Peyer's patch (tissue), 4 donors: ENCODE measurements at places on chromosomes 6 and 20. TPM values are rescaled to one million over a fixed set of nuclear protein-coding genes. Genes with fewer than 3 reads are reported as not detected.

The ARID1B gene
- total RNA-seq = 155 TPM

The SPDEF gene
- total RNA-seq = 44.1 TPM

The RBPJL gene
- total RNA-seq = not detected

The SCGN gene
- 11.5 TPM for total RNA-seq

The CFB gene
- 183 TPM for total RNA-seq

The C20orf141 gene
- total RNA-seq = not detected

The NRSN1 gene
- total RNA-seq = not detected

The CBLN4 gene
- total RNA-seq = 0.35 TPM

The GHRH gene
- not detected for total RNA-seq

The BPHL gene
- 72.5 TPM for total RNA-seq

- no peak for DNase-seq
These were observed 24.3 kb upstream of the NHSL1 start for GRCh38 chr6:138523347-138524210.

GRCh38 chr20:14947946-14948345 is 610.5 kb upstream of the FLRT3 start:
- DNase-seq = no peak

DNA sequence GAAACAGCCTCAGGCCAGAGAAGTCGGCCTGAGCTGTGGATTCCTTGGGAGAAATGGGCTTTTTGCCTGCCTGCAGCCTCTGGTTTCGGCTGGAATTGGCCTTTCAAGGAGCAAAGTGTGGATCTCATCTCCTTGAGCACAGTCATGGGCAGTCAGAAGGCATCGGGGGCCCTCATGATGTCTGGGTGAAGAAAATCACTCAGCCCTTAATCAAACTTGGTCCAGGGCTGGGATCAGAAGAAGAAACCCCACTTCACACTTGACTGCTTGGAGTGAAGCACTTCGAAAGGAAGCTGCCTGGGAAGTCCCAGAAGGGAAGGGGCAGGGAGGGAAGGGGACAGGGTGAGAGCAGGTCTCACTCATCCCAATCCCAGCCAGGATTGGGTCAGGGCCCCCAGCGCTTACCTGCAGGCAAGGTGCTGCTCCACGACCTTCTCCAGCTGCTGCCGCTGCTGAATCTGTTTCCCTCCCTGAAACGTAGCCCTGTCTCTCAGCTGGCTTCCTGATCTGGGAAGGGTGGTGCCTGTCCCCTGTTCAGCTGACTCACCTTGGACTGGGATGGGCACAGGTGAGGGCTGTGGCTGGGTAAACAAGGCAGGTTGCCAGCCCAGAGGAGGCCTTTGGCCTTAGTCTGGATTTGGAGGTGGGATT is at the start of gene SDCBP2:
Gene SDCBP2 (minus strand): TSS at position 460 of the 651 bp plus-strand sequence. CDS start 8,723 bp downstream, outside the sequence.
- DNase-seq = peak; percentile 13

DNA sequence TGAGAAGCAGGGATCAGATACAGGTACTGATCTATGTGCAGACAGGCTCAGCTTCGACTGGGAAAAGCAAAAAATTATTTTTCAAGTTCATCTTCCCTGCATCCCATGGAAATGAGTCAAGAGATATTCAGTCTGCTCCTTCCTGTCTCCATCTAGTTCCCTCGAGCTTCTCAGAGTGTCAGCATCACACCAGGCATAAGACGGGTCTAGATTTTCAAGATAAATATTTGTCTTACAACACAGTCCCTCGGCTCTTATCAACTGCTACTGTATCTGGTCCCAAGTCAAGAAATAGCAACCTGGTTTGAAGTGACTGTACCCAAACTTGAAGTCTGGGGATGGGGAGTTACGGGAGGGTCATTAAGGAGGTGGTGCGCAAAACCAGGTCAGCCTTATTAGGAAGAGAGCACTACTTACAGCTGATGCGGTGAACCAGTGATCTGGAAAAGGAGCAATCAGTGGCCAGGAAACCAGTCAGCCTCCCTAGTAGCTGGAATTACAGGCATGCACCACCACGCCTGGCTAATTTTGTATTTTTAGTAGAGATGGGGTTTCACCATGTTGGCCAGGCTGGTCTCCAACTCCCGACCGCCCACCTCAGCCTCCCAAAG is 29.7 kb downstream of the ZMYND8 start:
- DNase-seq = no peak

DNA sequence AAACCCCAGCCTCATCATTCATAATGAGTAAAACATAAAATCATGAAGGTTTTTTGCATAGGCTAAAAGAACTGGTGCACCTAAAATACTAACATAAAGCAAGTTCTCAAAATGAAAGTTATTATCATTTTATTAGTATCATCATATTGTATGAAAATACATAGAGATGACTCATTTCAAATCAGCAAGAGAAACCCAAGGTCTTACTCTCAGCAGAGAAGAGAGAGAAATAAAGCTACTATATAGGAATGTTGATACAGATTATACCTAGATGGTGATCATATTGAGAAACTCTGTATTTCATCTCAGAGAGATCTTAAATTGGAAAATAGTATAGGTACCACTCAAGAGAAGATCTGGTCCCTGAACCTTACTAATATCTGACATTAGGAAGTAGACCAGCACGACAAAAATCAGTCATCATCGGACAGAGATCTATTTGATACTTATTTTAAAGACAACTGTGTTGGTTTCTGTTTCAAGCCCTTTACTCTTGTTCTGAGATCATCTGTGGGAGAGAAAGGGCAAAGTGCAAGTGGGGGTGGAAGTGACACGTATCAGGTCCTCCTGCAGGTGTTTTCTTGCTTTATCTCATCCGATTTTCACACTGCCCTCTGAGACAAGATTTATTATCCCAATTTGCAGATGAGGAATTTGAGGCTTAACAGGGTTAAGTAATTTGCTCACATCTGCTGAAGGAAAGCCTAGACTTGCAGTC is 532.3 kb downstream of the MAFB start:
- DNase-seq = no peak

GRCh38 chr6:38171997-38172738 is 352.6 kb downstream of the ZFAND3 start:
- DNase-seq = no peak

- DNase-seq = no peak
These were observed 161.7 kb downstream of the ISM1 start for GRCh38 chr20:13382786-13383185.

- DNase-seq = no peak
These were observed 80.1 kb downstream of the DLL1 start for GRCh38 chr6:170210651-170211403.

DNA sequence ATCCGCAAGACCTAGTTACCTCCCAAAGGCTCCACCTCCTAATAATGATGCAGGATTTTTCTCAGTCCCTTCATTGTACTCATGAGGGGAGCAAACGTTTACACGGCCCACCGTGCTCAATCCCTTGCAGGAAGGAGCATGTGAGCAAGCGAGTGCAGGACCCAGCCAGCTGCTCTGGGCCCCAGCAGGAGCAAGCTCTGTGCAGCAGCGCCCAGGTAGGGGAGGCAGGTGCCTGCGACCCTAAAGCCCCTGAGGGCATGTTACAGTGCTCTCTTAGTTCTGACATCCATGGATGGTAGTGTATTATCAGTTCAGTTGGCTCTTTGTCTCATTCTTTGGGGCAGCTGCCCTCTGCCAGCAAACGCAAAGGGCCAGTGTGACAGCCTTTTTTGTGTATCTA is 143.4 kb downstream of the TBXT start:
- DNase-seq = no peak

DNA sequence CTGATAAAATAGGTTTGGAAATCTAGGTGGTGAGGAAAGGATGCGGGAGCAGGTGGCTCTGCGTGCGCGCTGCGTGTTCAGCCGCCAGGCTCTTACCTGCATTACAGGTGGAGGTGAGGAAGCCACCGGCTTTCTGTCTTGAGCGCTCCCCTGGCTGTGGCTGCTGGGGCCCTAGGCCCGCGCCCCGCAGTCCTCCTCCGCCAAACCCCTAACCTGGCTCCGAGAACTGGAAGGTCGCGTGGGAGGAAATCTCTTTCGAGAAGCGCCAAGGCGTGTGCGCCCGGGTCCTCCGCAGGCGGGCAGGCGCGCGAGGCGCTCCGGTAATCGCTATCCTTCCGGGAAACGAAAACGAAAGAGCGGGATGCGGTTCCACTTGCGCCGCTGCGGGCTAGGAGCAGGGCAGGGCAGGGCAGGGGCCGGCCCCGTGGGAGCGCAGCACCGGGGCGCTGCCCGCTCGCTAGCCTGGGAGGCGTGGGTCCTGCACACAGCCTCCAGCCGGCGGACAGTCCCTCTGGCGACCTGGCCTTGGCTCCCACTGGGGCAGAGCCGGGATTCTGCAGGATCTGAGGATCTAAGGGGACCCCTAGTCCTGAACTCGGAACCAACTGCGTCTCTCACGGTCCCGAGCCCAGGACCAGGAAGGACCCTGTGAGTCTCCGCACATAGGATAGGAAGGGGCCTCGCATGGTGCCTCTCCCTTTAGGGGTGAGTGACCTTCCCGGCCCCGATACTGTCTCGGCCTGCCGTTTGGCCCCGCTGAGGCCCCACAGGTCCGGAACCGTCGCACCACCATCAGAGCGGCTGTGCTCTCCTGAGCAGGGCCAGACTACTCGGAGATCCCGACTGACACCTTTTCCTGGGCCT is at the start of gene ETV7:
Gene ETV7 (minus strand): TSS at position 230 of the 864 bp plus-strand sequence. CDS start 128 bp downstream, at position 102.
- DNase-seq = peak; percentile 76

GRCh38 chr20:57594092-57594951 is 25.9 kb downstream of the ZBP1 start:
- peak; percentile 75 for DNase-seq

GRCh38 chr20:53224851-53225250 is 252.7 kb downstream of the TSHZ2 start:
- DNase-seq = no peak

GRCh38 chr20:47316776-47317126 is 39.7 kb downstream of the ZMYND8 start:
- peak; percentile 39 for DNase-seq

DNA sequence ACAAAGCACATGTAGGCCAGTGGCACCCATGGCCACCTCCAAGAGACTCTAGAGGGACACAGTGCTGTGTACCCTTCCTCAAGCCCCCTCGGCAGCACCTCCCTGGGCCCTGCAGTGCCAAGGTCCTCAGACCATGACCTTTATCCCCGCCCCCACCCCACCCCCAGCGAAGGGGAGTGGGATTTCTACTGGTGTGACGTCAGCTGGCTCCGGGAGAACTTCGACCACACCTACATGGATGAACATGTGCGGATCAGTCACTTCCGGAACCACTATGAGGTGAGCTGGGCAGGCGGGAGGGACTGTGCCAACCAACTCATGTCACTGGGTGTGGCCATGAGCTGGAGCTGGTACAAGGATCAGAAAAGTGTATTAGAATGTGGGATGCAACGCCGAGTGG is 38.0 kb downstream of the TTLL9 start:
- DNase-seq = no peak

GRCh38 chr6:16473908-16474771 is 235.8 kb downstream of the GMPR start:
- no peak for DNase-seq

GRCh38 chr6:151372164-151372563 is 19.2 kb downstream of the ZBTB2 start:
- DNase-seq = no peak

GRCh38 chr6:138103871-138104270 is 3.3 kb downstream of the PERP start:
- DNase-seq = no peak
